Neural progenitor cell (in vitro differentiated cells): ENCODE measurements at places on chromosomes 3 and 15. TPM values are rescaled to one million over a fixed set of nuclear protein-coding genes. Genes with fewer than 3 reads are reported as not detected.

DNA sequence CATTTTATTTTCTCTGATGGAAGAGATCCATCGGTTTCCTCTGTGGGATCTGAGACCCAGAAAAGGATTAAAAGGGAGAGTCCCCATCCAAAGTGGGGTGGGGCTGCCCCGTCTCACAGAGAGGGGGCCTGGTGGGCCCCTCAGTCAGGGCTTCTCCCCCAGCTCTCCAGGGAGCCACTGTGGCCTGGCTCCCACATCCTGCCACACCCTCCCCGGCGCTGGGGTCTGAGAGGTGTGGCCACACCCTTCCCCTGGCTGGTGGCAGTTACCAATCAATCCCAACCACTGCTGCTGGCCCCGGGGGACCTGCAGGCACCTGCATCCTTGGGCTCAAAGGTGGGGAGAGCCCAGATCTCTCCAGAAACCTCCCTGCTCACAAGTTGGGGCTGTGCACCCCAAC lies 161.8 kb upstream of the IQSEC1 start:
- DNase-seq: no peak

GRCh38 chr3:125061170-125061569 lies 5.4 kb upstream of the HEG1 start:
- DNase-seq: no peak

DNA sequence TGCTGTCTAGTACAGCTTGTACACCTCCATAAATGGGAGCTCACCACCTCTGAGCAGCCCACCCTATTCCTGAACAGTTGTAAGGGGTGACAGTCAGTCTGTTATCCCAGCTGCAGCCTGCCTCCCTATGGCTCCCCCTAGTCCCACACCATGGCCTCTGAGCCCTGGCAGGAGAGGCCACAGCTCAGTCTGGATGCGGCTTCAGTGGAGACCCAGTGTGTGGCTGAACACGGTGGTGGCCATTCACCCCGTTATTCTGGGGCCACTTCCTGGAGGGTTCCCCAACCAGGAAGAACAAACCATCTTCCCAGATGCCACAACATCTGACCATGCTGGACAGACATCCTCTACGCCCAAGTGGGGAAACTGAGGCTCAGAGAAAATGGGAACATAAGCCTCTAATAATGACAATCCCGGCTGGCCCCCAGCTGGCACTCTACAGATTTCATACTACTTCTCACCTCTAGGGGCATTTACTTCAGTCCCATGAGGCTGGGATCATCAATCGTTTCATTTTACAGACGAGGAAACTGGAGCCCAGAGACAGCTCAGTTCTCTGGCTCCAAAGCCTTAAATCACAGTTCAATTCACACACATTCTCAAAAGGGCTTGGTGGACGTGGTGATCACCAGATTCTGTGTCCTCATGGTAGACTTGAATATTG lies 9.2 kb upstream of the GRIP2 start:
- no peak for DNase-seq

DNA sequence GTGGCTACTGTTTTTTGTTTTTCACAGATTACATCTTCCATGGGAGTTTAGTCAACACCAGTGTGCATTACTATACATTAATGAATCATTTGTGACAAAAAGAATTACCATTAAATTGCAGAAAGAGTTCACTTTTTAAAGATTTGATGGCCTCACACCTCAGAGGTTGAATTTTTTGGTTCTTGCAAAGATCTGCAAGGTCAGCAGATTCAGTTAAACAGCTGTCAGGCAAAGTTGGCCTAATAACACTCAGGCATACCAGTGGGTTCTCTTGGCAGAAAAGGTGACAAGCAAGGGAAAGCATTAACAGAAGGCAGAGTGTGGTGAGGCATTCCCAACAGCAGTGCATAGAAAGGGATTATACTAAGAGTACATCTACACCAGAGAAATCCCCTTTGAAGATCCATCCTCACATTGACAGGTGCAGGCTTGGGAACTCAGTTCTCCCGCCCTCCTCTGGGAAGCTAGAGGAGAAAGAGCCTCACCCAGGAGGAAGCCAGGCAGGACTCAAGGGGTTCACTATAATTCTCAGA lies 24.3 kb upstream of the PTX3 start:
- DNase-seq: no peak

MEIS2 gene
- 18.3 and 21.5 TPM in 2 replicates for total RNA-seq
